ENCODE measurements at places on chromosomes 16 and 17.
A peak's percentile ranks its signal among the peaks of the same experiment; 100 is the strongest.

GRCh38 chr17:33964344-33964979, 290.6 kb upstream of the CCL2 start:
- no peak for DNase-seq

GRCh38 chr16:77897831-77898605, 109.7 kb downstream of the VAT1L start:
- no peak for DNase-seq

DNA sequence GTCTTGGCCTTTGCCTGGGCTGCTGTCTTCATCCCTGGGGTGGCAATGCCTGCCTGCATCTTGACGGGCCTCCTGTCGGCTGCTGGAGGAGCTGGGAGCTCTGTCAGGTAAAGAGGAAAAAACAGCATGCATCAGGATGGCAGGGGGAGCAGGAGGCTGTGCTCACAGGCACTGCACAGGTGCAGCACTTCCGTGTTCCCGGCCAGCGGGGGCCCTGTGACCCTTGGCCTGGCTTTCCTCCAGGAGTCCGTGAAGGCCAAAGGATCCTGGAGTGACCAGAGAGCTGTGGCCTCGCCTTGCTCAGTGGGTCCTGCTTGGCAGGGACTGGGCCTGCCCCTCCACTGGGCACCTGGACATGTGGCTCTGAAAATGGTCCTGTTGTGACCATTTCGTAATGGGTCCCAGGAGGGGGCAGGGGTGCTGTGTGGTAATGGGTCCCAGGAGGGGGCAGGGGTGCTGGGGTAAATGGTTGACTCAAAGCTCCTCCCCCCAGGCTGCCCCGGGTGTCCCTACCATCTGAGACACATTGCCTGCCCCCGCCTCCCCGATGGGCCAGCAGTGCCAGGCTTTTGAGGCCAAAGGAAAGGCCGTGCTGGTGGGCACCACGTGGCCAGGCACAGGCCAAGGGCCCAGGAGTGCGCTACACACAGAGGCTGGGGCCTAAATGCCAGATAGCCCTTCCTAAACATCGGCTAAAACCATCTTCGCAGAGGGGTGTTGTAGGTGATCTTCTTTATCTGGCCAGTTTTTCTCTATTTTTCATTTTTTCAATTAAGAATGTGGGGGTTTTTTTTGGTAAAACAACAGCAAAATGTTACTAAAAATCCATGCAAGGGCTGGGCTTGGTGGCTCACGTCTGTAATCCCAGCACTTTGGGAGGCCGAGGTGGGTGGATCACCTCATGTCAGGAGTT, 4.0 kb upstream of the FASN start:
- no peak for DNase-seq

GRCh38 chr16:1942047-1942809, 771 bp downstream of the MSRB1 start:
- peak; percentile 43 for DNase-seq

DNA sequence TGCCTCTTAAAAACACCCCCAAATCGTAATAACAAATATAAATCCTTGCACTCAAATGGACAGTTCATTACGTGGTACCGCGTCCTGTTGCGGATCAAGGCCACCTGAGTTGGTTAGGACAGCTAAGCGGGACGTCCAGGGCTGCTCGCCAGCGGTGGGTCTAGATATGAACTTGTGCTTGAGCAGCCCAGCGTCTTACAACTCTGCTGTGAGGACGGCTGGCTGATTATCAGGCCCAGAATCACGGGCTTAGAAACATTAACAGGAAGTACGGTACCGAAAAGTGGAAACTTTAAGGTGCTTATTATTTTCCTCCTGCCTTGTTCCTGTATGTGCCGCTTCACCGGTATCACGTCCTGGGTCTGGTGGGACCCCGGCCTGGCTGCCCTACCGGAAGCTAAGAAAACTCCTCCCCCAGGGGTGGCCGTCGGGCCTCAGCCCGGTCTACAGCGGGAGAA, 832 bp upstream of the SRRM2 start:
- DNase-seq, result no peak

DNA sequence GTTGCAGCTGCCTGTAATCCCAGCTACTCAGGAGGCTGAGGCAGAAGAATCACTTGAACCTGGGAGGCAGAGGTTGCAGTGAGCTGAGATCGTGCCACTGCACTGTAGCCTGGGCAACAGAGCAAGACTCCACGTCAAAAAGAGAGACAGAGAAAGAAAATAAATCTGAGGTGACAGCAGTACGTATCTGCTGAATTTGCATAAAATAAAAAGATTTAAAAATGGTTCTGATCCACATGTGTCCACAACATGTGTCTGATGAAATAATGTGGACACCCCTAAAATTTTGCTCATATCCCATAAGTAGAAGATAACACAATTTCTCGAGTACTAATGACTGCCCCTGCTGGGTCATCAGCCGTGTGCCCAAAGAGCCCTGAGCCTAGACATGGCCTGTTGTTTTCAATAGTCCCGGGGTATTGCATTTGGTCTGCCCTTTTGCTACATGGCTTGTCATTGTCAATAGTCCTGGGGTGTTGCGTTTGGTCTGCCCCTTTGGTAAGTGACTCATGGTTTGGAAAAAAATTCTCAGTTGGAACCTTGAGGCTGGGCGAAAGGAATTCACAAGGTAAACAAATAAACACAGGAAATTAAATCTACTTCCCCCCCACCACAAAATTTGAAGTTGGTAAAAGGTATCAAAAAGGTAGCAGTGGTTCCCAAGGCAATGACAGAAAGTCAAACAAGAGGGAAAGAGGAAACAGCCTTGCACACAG, 434.6 kb upstream of the MAF start:
- DNase-seq, result no peak

GRCh38 chr17:64130559-64131001, 636 bp upstream of the ERN1 start:
- peak; percentile 82 for DNase-seq

- DNase-seq, result no peak
These were observed 31.3 kb upstream of the KPNB1 start for GRCh38 chr17:47618410-47618809.

DNA sequence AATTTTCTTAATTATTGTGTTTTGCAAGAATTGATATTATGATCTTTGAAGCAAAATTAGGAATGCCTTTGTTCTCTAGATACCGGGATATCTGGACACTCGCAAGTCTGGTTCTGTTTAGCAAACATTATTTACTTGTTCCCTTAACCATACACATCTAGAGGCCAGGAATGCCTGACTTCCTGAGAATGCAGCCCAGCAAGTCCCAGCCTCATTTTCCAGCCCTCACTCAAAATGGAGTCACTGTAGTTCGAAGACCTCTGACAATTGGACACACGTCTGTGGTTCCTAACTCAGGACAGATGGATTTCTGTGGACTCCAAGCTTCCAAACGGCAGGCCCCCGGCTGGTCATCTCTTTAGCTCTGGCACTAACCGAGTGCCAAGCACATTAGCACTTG, 355.4 kb upstream of the RBFOX1 start:
- DNase-seq, result no peak

- DNase-seq, result no peak
These were observed 377.8 kb upstream of the TNRC6C start for GRCh38 chr17:77580531-77581270.

DNA sequence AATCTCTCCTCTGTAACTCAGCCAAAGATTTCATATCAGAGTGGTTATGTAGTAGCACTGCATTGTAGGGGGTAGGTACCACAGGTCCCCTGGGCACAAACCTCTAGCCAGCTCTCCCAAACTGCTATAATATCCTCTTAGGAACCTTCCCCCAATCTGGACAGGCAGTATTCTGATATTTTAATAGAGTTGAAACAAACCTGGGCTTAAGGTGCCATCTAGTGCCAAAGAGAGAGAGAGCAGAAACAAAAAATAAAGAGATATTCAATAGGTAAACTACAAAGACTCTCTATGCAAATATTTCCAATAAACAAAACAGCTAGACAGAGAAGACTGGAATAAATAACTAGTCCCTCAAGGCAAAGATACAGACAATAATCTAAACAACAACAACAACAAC, 1070.0 kb downstream of the CDH11 start:
- no peak for DNase-seq

GRCh38 chr16:19285431-19285830, at the start of gene CLEC19A:
Gene CLEC19A, plus strand, starts transcription at chr16:19285731. Its CDS starts 121 bp downstream, at chr16:19285852.
- no peak for DNase-seq

DNA sequence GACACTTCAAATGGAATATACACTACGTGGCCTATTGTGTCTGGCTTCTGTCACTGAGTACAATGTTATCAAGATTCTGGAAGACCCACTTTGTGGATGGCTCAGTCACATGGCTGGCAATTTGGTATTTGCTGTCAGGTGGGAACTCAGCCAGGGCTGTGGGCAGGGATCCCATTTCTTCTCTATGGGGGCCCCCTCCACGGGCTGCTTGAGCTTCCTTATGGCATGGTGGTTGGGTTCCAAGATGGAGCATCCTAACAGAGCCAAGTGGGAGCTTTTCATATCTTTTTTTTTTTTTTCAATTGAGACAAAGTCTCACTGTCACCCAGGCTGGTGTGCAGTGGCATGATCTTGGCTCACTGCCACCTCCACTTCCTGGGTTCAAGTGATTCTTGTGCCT, 18.0 kb upstream of the CEP20 start:
- no peak for DNase-seq

DNA sequence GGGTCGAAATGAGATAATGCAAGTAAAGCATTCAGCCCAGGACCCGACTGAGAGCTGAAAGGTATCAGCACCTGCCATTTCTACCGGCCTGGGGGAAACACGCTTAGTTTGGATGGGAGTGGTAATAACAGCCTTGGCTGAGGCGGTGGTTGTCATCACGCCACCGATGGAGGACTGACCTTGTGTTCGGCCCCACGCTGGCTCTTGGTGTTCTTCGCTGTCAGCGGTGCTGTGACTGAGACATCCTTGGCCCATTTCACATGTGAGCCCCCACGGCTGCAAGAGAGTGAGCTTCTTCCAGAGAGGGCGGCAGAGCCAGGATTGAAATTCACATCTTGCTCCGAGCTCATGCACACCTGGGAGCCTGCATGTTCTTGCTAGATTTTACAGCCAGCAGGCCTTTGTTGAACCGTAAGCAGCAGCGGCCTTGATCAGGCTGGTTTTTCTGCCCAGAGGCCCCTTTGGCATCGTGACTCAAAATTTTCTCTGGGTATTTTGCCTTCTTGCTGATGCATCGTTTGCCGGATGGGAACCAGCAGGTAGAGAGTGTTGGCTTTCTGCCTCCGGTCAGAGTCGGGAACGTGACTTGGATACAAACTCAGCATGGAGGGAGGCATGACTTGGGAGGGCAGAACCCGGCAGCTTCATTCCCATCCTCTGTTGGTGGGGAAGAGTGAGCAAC, 341.5 kb downstream of the SNX29 start:
- DNase-seq, result no peak

GRCh38 chr16:74713325-74713724, 12.7 kb upstream of the MLKL start:
- DNase-seq, result no peak

DNA sequence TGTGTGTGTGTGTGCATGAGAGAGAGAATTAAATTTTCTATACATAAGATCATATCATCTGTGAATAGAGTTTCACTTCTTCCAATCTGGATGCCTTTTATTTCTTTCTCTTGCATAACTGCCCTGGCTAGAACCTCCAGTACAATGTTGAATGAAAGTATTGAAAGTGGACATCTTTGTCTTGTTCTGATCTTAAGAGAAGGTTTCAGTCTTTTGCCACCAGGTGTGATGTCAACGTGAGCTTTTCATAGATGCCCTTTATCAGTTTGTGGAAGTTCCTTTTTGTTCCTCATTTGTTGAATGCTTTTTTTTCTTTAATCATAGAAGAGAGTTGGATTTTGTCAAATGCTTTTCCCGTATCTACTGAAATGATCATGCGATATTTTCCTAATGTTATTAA, 63.3 kb downstream of the RNF213 start:
- no peak for DNase-seq

- no peak for DNase-seq
These were observed 24.7 kb downstream of the ZNF276 start for GRCh38 chr16:89746043-89746442.

- DNase-seq, result peak; percentile 5
These were observed 385 bp downstream of the CFAP119 start for GRCh38 chr16:30761427-30761927.

GRCh38 chr16:86942151-86943051, 364.1 kb downstream of the FOXL1 start:
- DNase-seq, result no peak

DNA sequence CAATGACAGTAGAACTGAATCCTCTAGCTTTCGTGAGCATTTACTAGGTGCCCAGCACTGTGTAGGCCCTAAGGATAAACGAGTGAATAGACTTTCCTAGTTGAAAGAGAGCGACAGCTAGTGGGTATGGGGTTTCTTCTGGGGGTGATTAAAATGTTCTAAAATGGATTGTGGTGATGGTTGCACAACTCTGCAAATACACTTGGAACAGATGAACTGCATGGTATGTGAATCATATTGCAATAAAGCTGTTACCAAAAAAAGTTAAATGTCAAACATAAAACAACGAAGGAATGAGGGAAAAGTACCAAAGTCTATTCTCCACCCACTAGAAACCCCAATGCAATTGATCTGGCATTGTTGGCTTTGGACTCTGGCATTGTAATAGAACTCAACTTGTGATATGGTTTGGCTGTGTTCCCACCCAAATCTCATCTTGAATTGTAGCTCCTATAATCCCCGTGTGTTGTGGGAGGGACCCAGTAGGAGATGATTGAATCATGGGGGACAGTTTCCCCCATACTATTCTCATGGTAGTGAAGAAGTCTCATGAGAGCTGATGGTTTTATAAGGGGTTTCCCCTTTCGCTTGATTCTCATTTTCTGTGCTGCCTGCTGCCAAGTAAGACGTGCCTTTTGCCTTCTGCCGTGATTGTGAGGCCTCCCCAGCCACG, 70.5 kb downstream of the MARF1 start:
- no peak for DNase-seq

GRCh38 chr17:37082311-37082860, 133.6 kb downstream of the AATF start:
- no peak for DNase-seq

DNA sequence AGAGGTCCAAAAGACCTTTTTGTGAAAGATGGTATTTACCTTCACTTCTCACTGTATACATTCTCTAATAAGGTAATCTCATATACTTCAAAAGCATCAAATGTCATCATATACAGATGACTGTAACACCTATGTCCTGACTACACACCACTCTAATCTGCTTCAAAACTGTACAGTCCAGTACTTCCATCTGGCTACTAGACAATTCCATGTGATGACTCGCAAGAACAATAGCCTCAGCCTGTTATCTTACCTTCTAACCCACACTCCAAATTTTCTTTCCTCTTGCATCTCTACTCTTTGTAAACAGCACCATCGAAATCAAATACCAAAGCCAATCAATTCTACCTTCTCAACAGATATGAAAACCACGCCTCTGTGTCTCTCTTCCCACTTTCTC, 24.1 kb downstream of the MYO1D start:
- DNase-seq, result no peak

DNA sequence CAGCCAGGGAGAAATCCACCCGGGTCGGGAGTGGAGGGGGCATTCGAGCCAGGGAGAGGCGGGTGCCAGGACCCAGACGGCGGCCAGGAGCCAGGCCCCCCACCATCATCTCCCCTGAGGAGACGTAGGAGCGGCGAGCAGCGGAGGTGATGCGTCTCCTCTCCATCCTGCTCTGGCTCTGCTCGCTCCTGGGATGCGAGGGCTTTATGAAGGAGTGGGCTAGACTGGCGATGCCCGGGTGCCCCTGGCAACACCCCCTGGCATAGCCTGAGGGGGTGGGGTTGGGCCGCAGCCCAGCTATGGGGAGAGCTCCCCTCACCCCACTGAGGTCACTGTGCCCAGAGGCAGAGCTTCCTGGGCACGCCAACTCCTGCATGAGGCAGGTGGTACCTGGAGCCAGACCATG, at the start of gene GFAP:
Gene GFAP (minus strand): TSS at position 180 of the 406 bp plus-strand sequence. CDS start 14 bp downstream, at position 166.
- DNase-seq, result no peak

- DNase-seq, result no peak
These were observed 136.3 kb upstream of the XYLT1 start for GRCh38 chr16:17607075-17607509.
